ENCODE measurements at places on chromosomes 16 and 17. TPM values are rescaled to one million over a fixed set of nuclear protein-coding genes. Genes with fewer than 3 reads are reported as not detected.

The PDILT gene
- total RNA-seq = not detected

The ABCA6 gene
- total RNA-seq = 0.24 TPM

The SPATA22 gene
- total RNA-seq = not detected

The KRTAP3-1 gene
- not detected for total RNA-seq

The SPNS1 gene
- total RNA-seq = 15.0 TPM

The CRYBA1 gene
- not detected for total RNA-seq

The HOXB1 gene
- total RNA-seq = not detected

The TSNAXIP1 gene
- not detected for total RNA-seq

The WNT9B gene
- not detected for total RNA-seq

The KCNAB3 gene
- 8.6 TPM for total RNA-seq

- ATAC-seq = no peak
Measured at GRCh38 chr17:77785312-77785905, 173.1 kb upstream of the TNRC6C start.

- ATAC-seq = no peak
Measured at GRCh38 chr17:21212826-21213637, 929 bp downstream of the TMEM11 start.

- ATAC-seq = no peak
Measured at GRCh38 chr16:65062736-65063583, 58.9 kb downstream of the CDH11 start.

- no peak for ATAC-seq
Measured at GRCh38 chr16:77238593-77238992, 39.4 kb downstream of the SYCE1L start.

DNA sequence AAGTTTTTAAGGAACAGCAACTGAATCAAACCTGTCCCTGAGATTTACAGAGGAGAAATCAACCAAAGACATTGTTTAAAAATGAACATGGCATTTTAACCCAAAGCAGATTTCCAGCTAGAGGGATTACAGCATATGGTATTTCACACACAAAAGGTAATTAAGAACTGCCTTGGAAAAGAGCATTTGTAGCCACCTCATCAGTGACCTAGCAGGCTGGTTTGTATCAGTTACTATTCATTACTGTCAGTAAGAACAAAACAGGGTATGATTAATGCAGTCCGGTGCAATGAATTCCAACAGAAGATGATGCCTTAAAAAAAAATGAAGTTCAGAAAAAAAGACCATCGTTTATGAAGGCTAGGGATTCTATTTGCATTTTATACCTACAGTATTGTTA, 219.9 kb downstream of the CHD9NB start:
- ATAC-seq = no peak

GRCh38 chr17:21419299-21420239, 43.4 kb downstream of the KCNJ12 start:
- ATAC-seq = peak; percentile 34

- no peak for ATAC-seq
Measured at GRCh38 chr16:16189842-16190241, 33.5 kb downstream of the ABCC6 start.

DNA sequence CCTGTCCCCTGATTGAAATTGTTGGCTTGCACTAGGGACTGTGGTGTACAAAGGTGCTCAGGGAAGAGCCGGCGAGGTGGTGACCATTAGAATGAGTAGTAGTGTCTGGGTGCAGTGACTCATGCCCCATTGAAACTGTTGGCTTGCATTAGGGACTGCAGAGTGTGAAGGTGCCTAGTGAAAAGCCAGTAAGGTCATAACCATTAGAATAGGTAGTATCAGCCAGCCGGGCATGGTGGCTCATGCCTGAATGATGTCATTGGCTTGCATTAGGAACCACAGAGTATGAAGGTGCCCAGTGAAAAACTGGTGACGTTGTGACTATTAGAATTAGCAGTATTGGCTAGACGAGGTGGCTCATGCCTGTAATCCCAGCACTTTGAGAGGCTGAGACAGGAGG, 78.9 kb downstream of the ABCC6 start:
- ATAC-seq = peak; percentile 72

- no peak for ATAC-seq
Measured at GRCh38 chr16:12611006-12611477, 192.6 kb downstream of the CPPED1 start.

DNA sequence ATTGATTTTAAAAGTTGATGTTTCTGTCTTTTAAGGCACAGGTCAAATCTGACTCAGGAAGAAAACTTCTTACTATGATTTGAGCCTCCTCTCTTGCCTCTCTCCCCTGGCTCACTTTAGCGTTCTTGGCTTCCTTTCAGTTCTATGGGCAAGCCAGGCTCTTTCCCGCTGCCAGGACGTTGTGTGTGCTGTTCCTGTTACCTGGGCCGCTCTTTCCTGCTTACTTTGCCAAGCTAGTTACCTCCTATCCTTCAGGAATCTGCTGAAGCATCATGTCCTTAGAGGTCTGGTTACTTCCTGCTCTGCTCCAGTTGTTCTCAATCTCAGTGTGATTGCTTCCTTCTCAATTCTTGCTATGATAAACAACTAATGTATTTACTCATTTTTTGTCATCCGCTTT, 1108.5 kb upstream of the EEF2KMT start:
- ATAC-seq = no peak

- ATAC-seq = no peak
Measured at GRCh38 chr17:82444941-82445521, 5.5 kb downstream of the CYBC1 start.

DNA sequence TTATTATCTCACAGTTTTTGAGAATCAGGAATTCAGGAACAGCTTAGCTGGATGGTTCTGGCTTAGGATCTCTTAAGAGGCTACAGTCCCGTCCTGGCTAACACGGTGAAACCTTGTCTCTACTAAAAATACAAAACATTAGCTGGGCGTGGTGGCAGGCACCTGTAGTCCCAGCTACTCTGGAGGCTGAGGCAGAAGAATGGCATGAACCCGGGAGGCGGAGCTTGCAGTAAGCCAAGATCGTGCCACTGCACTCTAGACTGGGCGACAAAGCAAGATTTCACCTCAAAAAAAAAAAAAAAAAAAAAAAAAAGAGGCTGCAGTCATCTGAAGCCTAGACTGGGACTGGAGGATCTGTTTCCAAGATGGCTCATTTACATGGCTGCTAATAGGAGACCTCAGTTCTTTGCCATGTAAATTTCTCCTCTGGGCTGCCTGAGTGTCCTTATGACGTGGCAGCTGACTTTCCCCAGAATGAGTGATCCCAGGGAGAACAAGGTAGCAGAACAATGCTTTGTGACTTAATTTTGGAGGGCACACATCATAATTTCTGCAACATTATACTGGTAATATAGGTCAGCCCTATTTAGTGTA, 95.8 kb upstream of the CORO6 start:
- ATAC-seq = peak; percentile 10

- no peak for ATAC-seq
Measured at GRCh38 chr17:33435721-33436301, 142.7 kb upstream of the ASIC2 start.

- ATAC-seq = peak; percentile 23
Measured at GRCh38 chr16:21727344-21727743, 63.6 kb downstream of the OTOA start.

DNA sequence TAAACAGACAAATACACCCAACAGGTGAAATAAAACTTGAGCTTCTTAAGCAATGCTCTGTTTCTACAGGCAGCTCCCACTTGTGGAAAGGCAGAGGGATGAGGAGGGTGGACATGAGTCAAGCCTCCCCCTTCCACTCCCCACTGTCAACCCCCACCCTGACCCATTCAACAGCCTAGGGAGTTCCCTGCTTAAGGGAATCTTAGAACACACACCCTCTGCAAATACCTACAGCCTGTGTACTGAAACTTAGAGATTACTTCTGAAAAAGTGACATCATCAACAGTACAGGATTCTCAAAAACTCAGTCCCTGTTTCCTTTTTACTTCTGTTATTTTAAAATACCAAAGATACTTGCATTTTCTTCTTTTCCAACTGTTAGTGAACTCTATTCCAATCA, 345.4 kb downstream of the SOX9 start:
- ATAC-seq = peak; percentile 67

DNA sequence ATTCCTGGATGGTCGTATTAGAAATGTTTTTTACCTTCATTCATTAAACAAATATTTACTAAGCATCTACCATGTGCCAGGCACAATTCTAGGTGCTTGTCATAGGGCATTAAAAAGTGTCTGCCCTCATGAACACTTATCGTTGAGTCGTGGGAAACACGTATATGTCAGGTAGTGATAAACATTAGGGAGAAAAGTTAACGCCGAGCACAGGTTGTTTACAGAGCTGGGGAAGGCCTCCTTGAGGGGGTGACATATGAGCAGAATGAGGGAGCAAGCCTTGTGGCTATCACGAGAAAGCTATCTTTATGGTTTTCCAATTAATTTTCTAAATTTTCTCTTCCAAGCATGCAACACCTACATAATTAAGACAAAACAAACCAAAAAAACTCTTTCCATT, 985 bp upstream of the ZNF213 start:
- ATAC-seq = no peak

GRCh38 chr17:12637015-12637414, 28.7 kb upstream of the MYOCD start:
- no peak for ATAC-seq
